ENCODE measurements at places on chromosomes 13 and 19. TPM values are rescaled to one million over a fixed set of nuclear protein-coding genes. Genes with fewer than 3 reads are reported as not detected.

GRCh38 chr19:3537101-3537437, 1.9 kb upstream of the TEKTIP1 start:
- no peak for DNase-seq

DNA sequence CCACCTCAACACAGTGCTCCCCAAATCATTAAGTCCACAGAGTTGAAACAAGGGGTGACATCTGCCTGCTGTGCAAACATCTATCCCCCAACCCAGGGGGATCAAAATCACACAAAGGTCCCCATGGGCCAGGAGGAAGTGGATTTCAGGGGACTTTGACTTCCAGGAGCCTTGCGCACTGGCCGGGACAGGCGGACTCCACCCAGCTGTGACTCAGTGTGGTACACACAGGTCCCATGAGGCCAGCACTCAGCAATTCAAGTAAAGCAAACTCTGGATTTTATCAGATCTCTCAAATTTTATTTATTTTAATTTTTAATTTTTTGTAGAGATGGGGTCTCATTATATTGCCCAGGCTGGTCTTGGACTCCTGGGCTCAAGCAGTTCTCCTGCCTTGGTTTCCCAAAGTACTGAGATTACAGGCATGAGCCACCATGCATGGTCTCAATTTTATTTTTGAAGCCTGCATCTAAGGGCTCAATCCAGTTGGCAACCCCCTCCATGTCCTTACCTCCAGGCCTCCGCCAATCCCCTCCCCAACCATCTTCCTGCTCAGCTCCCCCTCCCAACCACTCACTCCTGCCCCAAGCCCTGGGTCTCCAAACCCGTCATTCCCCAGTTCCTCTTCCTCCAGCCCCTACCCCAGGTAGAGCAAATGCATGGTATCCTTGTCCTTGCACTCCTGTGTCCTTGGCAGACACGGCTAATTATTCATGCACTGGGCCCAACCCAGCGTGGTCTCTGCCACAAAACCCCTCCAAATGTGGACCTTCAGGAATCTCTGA, 18.2 kb downstream of the ARHGAP33 start:
- DNase-seq = no peak

DNA sequence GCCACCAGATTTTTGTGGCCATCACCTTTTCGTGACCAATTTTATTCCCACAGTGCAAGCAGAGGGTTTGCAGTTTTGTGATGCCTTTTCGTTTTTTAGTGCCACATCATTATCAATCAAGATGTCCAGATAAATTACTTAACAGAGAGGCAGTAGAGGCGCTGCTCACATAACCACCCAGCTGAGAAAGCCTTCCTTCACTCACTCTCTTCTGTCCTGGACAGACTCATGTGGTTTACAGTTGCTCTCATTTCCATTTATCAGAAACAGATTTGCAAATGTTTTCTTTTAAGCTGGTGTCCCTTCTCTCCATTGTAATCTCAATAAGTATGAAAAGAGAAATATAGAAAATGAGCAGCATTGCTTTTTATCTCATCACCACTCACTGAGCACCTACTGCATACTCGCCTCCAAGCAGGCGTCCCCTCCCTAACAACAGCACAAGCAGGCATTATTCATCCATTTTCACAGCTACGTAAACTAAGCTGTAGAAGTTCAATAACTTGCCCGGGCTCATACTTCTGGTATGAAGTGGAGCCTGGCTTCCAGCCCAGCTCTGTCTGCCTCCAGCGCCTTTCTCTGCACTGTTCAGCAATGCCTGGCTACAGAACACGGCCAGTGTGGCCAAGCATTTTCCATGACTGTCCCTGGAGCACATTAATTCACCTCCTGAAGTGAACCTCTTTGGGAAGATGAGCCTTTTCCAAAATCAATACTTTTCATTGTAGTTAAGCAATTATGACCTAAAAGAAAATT, 34.6 kb upstream of the KATNAL1 start:
- peak; percentile 97 for DNase-seq

- DNase-seq = no peak
Measured at GRCh38 chr13:109989686-109990085, 203.3 kb upstream of the IRS2 start.

- no peak for DNase-seq
Measured at GRCh38 chr13:44423824-44424223, 50.2 kb downstream of the SERP2 start.

GRCh38 chr13:110869231-110869804, 45.6 kb downstream of the ANKRD10 start:
- DNase-seq = peak; percentile 69

DNA sequence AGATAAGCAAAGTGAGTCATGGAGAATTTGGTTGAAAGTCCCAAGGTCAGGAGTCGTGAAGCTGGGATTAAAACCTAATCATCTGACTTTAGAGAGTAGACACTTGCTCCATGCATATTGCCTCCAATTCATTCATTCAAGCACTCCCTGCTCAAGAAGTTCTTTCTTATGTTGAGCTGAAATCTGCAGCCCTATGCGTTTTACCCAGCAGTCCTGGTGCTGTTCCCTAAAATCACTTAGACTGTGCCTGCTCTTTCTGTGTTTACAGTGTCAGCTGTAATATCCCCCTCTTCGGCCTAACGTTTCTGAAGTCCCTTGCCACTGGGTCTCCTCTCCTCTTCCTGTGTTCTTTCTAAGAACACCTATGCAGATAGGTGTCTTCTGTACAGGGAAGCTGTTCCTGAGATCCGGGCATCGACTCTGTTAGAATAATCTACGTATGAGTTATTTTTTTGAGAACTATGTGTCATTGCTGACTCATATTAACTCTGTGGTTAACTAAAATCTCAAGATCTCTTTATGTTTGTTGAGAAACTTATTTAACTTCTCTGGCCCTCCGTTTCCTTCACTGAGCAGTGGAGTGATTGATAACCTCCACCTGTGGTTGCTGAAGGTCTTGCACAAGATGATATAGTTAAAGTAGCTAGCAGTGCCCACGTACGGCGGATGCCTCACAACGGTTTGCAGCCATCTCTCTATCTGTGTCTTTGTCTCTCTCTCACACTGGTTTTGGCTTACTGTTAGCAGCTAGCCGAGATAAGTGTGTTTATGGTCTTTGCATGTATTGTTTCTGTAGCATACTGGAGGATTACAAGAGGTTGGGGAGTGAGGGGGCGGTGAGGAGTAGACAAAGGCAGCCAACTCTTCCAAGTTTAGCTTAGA, 4.7 kb downstream of the ALOX5AP start:
- no peak for DNase-seq

KRTDAP gene
- total RNA-seq = not detected

FCAR gene
- not detected for total RNA-seq

KLHL1 gene
- total RNA-seq = 0.27 TPM

NRTN gene
- total RNA-seq = 12.2 TPM

ABCC4 gene
- total RNA-seq = 33.2 TPM

All from sigmoid colon (tissue), 7 donors.